ENCODE measurements at places on chromosomes 7 and 10.

- no peak for DNase-seq
Observed at GRCh38 chr7:31160941-31161340, 108.8 kb downstream of the ADCYAP1R1 start.

DNA sequence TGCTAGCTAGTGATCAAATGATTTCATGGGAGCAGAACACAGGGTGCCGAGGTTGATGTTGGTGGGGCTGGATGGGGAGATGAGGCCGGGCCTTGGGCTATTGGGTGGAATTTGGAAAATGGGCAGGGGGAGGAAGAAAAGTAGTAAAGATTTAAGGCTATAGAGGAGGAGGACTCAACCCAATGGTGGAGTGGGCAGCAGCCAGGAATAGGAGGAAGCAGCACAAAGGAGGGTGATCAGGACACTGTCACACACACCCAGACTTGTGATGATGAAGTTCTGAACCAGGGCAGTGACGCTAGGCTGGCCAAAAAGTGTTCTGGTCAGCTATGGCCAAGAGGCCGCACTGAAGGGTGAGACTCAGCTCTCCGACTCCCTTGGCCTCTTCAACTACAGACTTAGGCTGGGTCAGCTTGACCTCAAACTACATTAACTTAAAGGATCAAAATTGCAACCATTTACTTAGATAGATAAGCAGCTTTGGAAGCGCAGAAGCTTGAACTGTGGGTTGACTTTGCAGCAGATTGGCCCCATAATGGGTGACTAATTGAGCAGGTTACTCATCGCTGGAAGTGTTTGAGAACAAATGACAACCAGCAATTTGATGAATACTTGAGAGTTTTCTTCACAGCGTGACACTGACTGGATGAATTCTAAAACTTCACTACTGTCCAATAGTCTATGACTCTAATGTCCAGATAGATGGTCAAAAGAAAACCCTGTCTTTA lies 29.4 kb upstream of the GPR26 start:
- no peak for DNase-seq

- DNase-seq = no peak
Observed at GRCh38 chr7:70132852-70133690, 534.8 kb downstream of the AUTS2 start.

DNA sequence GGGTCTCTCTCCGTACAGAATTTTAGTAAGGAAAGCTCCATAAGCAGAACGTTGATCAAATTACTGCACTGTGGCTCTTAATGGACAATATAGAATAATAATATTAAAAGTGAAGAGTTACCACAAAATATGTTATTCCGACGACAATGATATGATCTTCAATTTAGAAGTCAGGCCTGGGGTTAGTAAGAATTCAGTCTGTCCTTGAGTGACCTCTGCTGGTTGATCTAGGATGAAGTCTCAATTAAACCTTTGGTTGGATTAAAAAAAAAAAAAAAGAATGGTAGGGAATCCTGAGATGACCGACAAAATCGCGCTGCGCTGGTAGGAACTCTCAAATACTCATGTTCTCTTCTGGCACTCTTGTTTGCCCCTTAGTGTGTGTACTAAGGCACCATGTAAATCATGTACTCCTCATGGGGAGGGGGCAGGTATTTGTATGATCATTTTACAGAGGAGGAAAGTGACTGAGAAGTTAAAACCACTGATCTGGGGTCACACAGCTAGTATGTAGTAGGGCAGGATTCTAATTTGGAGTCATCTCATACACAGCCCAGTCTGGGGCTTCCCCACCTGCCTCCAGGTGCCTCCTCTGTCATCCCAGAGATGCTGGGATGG lies 161.3 kb upstream of the NPVF start:
- no peak for DNase-seq

DNA sequence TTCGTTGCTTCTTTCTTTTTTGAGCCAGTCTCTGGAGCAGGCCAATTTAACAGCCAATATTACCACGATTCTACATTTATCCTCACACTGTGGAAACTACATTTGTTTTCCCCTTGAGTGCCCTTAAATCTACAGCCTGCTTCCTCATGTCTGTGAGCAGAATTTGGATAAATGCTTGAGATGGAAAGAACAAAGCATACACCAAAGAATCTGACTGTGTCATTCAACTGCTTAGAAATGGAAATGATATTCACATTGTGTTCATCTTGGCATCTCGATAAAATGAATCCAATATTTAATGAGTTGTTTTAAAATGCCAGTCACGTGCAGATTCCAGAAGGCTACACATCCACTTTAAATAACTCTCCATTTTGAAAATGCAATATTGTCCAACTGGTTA lies 41.0 kb upstream of the GSDME start:
- no peak for DNase-seq

DNA sequence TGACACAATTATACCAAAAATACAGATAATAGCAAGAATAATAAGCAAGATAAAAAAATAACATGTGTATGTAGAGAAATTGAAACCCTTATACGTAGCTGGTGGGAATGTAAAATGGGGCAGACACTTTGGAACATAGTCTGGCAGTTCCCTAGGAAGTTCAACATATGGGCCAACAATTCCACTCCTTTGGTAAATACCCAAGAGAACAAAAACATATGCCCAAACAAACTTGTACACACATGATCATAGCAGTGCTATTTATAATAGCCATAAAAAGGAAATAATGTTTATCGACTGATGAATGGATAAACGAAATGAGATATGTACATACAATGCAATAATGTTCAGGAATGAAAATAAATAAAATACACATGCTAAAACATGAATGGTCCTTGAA lies 462.4 kb upstream of the SORCS1 start:
- DNase-seq = no peak

DNA sequence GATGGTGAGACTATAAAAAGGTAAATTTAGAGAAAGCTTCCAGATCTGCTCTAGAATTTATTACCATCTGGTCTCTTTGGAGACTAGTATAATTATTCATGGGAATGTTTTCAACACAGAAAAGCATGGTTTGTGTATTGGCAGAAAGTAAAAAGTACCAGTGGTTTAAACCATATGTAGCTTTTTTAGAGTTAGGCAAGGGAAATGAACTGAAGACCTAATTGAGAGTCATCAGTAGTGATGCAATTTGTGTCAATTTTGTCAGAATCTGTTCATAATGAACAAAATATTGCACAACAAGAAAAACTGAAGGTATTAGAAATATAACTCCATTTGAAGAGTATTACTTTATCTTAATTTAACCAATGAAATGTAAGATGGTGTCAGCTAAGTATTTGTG lies 181.4 kb downstream of the ADK start:
- DNase-seq = no peak

DNA sequence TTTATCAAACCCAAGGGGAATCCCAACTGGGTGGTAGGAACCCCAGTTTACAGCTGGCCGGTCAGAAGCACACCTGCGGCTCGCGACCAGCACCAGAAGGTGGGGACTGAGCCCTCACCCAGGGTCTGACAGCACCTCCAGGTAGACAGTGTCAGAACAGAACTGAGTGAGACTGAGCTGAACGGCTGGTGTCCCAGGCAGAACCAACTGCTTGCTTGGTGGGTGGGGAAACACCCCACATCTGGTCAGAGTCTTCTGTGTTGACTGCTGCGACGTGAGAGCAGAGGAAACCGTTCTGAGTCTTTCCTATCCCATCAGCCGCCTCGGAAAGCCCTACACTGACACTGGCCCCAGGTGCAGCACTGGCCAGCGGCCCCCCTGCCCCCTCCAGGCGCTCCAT lies 160.7 kb downstream of the MAD1L1 start:
- DNase-seq = peak; percentile 31

DNA sequence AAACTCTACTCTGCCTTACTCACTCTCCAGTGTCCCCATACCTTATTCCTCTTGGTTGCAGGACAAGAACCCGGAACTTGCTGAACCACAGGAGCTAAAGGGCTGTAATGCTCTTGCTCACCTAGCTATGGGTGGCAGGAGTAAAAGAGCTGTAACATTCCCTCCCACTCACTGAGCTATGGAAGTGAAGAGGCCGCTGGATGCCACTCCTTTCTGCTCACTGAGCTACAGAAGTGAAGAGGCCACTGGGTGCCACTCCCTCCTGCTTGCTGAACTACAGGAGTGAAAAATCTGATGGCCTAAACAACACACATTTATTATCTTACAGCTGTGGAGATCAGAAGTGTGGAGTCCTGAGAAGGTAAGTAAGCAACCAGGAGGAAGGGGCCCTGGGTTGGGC lies 17.5 kb downstream of the MRPS24 start:
- DNase-seq = no peak

GRCh38 chr7:19016140-19016539 lies 101.3 kb downstream of the TWIST1 start:
- no peak for DNase-seq

GRCh38 chr10:71748671-71749191 lies 24.6 kb downstream of the VSIR start:
- DNase-seq = peak; percentile 91

DNA sequence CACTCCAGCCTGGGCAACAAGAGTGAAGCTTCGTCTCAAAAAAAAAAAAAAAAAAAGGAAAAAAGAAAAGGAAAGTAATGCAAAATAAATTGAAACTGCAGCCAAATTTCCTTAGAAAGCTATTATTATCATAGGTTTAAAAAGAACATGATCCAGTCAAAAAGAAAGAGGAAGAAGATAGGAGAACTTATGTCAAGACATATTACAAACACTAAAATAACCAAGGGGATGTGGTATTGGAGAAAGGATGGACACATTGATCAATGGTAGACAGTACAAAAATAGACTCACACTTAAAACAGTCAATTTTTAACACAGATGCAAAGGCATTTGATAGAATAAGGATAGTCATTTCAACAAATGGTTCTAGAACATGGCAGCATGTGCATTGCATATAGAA lies 27.3 kb upstream of the PFKP start:
- no peak for DNase-seq

DNA sequence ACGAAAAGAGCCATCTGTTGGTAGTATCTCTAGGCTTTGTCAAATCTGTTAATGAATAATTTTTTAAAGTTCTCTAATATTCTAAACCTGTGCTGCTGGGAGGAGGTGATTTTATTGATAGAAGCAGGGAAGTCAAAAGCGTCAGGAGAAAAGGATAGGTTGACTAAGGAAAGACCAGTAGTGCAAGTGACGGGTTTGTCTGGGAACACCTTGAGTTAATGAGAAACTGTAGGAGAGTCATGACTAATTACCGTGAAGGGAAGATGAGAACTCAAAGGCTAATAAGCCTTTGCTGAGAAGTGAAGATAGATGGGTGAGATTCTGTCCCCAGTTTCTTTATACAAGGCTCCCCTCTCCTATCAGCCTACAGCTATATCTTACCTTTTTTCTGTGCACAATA lies 5.0 kb upstream of the PDK4 start:
- no peak for DNase-seq

DNA sequence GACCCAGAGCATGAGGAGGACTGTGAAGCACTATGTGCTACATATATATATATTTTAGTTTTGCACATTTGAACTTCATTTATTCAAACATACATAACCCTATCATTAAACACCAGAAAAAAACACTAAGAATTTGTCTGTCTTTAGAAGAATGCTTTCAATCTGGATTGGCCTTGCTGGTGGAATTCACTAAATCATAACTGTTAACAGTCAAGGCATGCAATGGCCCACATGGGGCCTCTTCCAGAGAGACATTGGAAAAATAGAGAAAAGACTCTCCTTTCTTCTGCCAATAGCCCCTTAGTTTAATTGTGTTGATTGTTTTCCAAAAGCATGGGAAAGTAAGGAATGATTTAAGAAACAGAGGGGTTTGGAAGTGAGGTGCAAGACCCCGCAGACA lies 77.9 kb downstream of the MRPL32 start:
- DNase-seq = no peak

DNA sequence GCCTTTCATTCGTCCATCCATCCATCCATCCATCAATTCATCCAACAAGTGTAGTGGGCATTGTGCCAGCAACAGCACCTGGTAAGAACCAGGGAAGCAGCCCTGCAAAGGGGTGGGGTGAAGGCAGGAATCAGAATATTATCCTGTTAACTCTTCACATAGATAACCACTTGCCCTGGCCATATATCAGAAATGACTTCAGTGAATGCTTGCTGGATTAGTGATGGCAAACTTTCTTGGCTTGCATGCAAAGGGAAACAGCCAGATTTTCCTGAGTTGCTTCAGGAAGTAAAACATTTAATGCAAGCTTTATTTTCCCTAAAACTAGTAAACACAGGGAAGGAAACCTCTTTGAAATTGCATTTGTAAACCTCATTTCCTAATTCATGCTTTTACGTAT lies 743 bp downstream of the OR2A5 start:
- no peak for DNase-seq

GRCh38 chr7:158357898-158358821 lies 229.5 kb downstream of the PTPRN2 start:
- DNase-seq = no peak

- no peak for DNase-seq
Observed at GRCh38 chr7:2658941-2659340, 27.2 kb downstream of the TTYH3 start.

Measured in stimulated activated naive CD8-positive, alpha-beta T cell treated with anti-CD3 and anti-CD28 coated beads, Interleukin-15, amount 100 ng/mL, for 72 hours (primary cell).